ENCODE measurements at places on chromosomes 1 and 21.

DNA sequence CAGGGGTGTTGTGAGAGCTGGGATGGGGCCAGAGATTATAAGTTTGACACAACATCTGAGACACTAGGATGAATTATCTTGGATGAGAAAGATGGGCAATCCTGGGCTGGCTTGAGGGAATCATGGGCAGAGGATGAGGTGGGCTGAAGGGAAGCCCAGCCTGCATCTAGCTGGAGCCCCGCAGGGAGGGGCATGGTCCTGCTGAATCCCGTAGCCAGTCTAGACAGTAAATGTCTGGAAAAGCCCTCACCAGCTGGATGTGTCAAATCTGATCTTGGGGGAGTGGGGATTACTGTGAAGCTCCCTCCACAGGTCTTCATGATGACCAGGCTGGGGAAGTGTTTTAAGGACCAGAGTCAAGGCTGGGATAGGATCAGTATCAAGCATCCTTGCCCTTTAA lies 3.6 kb upstream of the CASQ1 start:
- DNase-seq = no peak

DNA sequence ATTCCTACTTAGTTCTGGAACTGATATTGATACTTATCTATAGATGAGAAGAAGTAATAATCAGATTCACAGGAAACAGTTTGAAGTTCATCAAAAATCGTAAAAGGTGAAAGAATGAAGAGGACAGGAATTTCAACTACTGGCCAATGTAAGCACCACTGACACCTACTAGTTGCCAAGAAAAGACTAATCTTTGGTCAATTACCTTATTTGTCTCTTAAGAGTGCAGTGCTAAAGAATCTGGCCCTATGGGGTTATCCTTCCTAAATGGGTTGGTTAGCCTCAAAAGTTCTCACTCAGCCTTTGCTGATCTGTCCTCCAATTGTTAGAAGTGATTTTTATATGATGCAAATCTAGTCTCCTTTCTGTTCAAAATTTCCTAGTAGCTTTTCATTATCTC lies 29.5 kb downstream of the ADSS2 start:
- DNase-seq = no peak

DNA sequence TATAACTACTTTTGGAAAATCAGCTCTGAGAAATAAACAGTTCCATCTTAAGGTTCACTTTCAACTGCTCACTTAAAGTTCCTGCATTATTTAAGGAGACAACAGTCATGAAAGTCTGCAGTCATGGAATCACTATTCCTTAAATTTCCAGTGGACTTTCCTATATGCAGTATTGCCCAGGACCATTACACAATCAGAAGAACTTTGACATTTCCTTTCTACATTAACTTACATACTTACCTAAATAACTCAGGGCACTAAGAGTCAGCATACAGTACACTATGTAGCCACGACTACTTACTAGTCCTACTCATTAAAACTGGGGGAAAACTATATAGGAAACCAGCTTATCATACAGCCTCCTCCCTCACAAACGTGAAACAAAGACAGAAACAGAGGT lies 220.1 kb downstream of the SLC45A1 start:
- no peak for DNase-seq

- DNase-seq = no peak
Measured at GRCh38 chr1:31318146-31318545, 21.3 kb downstream of the ZCCHC17 start.

DNA sequence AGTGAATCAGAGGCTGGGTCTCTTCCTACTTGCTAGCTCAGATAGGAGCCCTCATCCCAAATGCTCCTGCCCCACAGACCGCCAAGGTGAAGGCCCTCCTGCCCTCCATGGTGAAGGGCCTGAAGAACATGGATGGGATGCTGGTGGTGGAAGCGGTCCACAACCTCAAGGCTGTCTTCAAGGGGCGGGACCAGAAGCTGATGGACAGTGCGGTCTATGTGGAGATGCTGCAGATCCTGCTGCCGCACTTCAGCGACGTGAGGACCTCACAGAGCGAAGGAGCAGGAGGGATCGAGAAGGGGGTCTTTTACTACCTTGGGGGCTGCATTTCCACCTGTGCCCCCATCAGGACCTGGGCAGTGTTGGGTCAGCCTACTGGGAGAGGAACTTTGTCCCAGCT lies 14.6 kb upstream of the TTC4 start:
- no peak for DNase-seq

- no peak for DNase-seq
Measured at GRCh38 chr1:207047505-207047904, 3.5 kb downstream of the YOD1 start.

DNA sequence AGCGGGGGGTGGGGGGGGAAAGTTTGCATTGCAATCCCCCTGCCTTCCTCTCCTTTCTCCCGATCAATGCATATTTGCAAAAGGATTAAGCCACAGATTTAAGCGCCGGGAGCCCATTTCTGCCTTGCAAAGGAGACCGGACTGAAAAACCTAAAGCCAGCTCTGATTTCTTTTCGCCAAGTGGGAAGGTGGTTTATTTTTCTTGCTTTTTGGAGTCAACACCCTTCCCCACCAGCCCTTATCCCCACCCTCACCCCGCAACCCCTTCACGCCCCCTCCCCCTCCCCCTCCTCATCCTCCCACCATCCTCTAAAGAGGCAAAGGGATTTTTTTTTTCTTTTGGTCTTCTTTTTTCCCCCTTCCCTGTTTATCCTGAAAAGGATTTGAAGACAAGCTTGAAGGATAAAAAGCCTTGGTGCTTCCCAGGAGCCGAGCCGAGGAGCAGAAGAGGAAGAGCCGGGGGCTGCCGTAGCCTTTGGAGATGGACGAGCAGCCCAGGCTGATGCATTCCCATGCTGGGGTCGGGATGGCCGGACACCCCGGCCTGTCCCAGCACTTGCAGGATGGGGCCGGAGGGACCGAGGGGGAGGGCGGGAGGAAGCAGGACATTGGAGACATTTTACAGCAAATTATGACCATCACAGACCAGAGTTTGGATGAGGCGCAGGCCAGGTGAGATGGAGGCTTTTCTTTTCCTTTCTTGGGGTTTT lies 513 bp downstream of the PBX1 start:
- DNase-seq = no peak

GRCh38 chr1:231420299-231420958 lies 1.7 kb downstream of the EGLN1 start:
- no peak for DNase-seq

GRCh38 chr1:24946861-24947658 lies 17.0 kb upstream of the RUNX3 start:
- DNase-seq = no peak

DNA sequence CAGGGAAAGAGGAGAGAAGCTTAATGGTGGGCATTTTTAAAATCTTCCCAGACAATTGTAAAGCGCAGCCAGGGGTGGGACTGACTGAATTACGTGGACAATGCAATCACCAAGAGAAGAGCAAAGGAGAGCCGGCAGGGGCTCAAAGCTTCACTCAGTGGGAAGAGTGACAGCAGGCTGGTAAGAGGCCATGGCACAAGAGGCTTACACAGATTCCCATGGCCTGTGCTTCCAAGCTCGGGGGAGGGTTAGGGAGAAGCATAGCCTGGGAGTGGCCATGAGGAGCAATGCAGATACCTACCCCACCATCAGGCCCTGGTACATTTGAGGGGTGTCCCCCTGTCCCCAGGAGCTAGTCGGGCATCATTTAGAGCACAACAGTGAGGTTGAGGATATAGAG lies 27.1 kb upstream of the SEC16B start:
- no peak for DNase-seq

- no peak for DNase-seq
Measured at GRCh38 chr1:87410776-87411480, 82.2 kb downstream of the LMO4 start.

DNA sequence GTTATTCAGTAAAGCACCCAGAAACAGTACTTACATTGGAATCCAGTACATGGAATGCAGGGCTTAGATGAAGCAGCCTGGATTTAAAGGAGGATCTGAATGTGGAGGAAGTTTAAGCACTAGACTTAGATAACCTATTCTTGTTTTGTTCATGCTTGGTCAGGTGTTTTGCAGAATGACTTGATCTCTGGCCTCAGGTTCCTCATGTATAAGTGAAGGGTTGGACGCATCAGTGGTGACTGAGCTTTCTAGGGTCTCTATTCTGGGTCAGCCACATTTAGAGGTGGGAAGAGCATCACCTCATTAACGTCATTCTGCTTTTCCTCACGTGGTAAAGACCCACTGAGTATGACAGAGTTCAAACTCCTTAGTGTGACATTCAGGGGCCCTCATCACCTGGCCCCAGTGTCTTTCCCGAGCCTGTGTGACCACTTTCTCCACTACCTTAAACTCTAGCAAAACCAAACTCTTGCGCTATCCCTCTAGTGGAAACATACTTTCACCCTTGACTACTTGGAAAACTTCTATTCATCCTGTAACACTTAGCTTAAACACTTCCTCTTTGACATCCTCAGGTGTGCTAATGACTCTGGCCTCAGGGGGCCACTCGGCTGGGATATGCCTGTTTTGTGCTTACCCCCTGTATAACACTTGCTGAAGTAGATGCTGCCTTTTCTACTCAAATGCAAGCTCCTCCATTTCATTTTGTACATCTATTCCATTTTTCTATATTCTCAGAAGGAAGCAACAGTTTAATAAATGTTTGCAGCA lies 871 bp upstream of the ERICH3 start:
- DNase-seq = no peak

- no peak for DNase-seq
Measured at GRCh38 chr1:216325946-216326345, 97.3 kb downstream of the USH2A start.

DNA sequence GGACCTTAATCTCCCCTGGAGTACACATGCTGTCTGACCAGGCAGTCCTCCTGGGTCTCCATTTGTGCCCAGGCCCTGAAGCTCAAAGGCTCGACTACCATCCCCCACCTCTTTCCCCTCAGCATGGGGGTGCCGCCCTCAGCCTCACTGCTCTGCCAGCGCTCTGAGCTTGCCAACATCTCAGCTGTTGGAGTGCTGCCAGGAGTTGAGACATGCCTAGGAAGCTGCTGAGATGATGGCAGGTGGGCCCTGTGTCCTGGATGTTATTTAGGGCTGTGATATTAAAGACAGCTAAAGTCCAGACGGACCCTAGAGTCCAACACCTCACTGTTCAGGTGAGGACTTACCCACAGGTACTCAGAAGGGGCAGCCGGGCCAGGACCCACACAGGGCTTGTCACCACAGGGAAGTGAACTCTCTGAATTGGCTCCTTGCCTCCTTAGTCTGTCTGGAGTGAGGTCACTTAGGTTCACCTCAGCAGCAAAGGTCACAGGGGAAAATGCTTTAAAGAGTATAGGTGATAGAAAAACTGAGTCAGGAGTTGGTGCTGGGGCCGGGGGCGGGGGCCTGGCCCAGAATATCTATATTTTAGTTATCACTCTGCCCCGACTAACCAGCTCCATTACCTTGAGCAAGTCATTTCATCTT lies 19.7 kb upstream of the KCNC4 start:
- no peak for DNase-seq

DNA sequence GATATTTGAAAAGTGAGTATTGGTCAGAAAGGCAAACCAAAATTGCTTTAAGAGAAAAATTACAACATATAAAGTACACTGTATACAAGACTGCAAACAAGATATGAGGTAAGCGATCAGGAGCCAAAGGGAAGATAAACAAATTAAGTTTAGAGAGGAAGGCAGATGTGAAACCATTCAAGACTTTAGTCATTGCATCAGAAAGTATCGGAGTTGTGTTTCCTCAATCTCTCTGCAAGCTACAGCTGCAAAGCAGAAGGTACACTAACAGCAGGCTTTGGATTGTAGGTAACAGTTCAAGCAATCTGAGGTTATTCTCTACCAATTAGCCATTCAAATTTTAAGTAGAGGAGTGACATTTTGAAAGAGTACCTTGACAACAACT lies 21.3 kb upstream of the TLCD4 start:
- DNase-seq = no peak

DNA sequence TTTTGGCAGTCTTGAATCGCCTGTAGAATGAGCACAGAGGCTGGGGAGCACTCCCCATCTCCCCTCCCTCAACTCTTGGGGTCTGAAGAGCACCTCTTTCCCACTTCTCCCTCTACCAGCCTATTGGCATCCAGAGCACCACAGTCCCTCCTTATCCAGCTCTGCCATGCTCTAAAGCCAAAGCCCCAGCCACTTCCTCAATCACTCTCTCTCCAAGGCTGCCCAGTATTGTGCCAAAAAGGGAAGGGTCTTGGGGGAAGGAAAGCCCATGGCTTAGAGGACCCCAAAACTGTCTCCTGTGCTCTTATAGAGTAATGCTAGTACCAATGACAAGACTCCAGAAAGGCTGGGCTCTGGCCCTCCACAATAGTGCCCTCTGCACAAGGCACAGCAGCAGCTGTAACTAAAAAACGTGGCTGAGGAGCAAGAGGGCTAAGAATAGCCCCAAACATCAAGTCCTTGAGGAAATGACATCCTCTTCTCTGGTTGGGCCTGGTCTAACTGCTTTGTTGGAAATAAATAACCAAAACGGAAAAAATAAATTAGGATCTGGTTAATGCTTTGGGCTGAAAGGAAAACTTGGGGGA lies 28.4 kb downstream of the SLC27A3 start:
- no peak for DNase-seq

- no peak for DNase-seq
Measured at GRCh38 chr1:152543820-152544219, 22.8 kb downstream of the LCE3E start.

- DNase-seq = peak; percentile 85
Measured at GRCh38 chr1:234656944-234657654, 47.1 kb upstream of the IRF2BP2 start.

GRCh38 chr1:25135909-25136308 lies 96.4 kb downstream of the SYF2 start:
- DNase-seq = no peak

DNA sequence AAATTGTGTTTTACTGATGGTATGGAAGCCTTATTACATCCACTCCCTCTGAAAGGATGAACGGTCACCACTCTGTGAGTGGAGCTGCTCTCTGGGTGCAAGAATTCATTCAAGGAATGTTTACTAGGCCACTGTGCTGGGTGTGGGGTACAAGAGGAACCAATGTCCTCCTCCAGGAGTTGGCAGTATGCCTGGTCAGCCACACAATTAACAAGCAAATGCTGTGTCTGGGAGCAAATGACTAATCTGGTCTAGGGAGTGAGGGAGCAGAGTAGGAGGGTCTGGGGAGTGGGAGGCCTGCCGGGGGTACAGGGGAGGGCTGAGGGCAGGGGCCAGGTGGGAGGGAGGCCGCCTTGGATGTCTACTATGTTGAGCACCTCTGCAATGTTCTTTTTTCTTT lies 27.2 kb upstream of the TDRD10 start:
- DNase-seq = peak; percentile 86

DNA sequence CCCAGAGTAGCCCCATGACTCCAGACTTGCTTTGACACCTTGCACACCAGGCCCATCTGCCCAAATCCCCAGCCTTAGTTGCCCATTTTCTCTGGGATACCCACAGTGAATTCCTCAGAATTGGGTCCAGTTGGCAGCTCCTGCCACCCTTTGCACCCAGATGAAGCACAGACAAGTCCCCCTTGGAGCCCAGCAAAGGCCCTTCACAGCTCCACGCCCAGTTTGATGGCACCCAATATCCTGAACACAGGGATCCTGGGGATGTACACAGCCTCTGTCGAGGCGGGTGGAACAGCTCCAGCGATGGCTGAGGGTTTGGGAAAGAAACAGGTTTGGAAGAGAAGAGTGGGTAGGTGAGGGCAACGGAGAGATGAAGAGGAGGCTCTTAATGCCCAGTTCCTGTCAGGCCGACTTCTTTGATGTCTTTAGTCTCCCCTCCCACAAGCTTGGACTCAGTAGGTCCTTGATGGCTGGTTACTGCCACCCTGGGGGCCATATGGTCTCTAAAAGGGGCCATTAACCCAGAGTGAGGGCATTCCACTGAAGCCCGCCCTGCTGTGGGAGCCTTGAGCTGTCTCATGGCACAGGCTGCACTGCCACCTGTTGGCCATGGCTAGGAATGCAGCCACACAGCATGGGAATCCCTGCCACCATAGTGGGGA lies 21.7 kb downstream of the TMEM53 start:
- no peak for DNase-seq

GRCh38 chr21:36097427-36098181 lies 27.8 kb downstream of the CBR1 start:
- no peak for DNase-seq
